ENCODE measurements at places on chromosomes 7 and 10.
A peak's percentile ranks its signal among the peaks of the same experiment; 100 is the strongest.

DNA sequence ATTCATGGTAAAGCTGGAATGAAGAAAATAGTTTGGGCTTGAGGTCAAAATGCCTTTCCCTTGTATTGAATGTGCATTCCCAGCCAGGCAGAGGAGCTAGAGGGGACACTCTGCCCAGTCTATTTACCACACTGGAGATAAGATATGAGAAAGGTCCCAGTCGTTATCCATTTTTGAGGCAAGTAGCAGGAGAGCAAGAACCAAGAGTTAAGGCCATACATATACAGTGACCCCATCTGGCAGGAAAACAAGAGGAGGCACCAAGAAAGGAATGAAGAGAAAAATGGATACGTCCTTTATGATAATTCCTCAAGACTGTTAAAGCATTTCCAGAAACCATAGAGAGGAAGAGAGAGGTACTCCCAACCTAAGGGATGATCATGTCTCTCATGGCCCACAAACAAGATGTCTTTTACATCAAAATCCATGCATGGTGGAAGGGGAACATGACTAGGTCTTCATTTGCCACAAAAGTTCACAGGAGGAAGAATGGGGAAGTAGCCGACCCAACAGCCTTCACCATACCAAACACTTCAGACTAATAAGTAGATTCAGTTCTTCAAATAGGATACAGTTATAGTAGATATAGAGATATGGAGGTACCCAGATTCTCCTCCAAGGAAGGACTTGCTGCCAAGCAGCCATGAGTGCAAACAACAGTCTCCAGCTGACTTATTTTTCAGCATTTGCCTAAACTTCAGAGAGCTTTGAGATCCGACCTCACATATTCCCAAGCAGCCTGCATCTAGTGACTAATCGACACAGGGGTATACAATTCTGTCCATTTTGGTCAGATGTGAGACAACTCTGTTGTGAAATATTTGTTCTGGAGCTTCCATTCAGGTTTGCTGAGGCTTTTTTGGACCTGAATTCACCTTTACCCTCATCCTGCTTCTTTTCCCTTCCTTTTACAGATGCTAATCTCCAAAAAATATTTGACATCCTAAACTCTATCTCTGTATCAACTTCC, 61.1 kb upstream of the CCDC71L start:
- no peak for DNase-seq

DNA sequence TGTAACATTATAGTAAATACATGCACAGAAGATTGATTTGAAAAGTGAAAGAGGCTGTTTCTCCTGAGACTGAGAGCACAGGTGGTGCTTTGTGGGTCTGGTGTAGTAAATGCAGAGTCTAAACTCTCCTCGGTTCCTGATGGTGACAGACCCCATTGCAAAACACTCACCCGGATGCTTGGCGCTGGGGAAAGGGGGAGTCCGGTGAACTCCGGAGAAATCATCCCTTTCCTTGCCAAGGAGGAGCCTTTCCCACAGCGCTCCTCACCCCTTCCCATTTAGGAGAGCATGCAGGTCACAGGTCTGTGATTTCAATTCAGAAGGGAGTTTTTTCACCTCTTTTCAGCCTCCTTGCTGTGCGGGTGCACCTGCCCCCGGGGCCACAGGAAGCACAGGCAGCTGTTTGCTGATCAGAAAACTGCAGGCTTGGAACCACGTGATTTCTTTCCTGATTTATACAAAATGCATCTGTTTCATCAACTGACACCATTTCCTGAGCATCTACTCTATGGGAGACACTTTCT, 75.6 kb upstream of the LYZL2 start:
- no peak for DNase-seq

DNA sequence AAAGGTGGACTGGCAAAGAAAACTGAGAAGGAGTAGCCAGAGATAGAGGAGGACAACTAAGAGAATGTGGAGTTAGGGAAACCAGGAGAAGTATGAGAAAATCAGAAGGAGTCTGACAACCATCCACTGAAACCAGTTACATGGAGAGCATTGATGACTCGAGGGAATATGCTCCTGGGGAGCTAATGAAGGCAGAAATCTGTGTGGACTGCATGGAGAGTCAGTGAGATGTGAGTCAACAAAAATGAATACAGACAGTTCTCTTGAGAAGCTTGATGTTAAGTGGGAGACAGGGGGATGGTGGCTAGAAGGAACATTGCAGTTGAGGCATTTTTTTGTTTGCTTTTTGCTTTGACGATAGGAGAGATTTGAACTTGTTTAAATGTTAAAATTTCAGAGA, 34.3 kb upstream of the ZNF32 start:
- DNase-seq: peak; percentile 60

DNA sequence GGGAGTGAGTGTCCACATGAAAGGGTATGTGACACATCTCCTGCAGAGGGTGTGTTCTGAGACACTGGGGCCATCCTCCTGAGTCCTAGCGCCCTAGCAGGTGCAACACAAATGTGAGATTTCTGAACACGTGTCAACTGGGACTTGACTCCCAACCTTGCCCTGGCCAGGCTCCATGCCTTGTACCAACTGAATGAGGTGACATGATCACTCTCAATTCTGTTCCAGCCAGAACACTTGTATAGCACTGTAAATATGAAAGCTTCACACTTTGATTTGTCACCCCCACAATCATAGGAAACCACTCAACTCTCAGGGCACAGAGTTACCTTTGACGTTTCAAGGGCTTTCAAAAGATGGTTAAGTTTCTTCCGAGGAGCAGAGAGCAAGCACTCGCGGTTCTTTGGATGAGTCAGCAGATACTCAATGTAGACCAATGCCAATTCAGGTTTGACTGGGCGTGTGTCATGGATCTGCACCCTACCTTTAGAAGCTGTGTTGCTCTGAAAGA, 48.6 kb downstream of the NCAPG2 start:
- DNase-seq: no peak

GRCh38 chr7:96637522-96637921, 72.1 kb downstream of the SEM1 start:
- no peak for DNase-seq
